ENCODE measurements at places on chromosomes 11 and 22.

DNA sequence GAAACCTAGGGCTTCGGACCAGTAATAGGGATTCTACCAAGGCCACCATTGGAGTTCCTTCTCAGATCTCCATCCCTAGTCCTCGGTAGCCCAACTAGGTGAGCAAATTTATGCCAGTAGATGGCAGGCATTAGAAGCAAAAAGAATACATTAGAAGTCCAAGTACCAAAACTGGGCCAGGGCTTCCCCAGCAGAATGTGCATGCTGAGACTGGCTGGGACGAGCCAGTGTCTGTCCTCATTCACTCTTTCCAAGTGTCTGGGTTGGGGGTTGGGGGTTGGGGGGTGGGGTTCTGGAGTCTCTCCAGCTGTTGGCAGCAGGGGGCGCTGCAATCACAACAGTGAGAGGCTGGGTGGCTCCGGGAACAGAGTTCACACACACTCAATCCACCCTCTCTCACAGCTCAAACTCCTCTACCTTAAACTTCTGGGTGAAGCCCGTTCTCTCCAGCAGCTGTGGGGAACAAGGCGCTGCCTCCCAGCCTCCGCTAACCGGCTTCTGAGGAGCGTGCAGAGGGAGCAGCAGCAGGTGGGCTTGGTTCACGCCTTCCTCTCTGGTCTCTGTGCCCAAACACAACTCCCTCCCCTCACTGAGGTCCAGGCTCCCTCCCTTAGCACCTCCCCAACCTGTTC, 57.5 kb downstream of the BTG4 start:
- no peak for DNase-seq

- no peak for DNase-seq
Observed at GRCh38 chr11:8886322-8886721, 24.7 kb upstream of the AKIP1 start.

GRCh38 chr11:74169738-74170458, 904 bp downstream of the C2CD3 start:
- no peak for DNase-seq

DNA sequence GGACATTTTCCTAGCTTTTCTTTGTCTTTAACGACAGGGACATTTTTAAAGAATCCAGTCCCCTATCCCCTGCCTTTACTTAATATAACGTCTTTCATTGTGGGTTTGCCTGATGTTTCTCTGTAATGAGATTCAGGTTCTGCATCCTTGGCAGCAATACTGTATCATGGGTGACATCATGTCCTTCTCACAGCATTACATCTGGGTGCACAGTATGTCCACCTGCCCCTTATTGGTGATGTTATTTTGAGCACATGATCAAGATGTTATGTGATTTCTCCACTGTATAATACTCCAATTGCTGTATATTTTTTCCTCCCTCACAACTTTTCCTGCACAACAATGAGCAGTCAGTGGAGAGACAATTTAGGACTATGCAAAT, 9.7 kb upstream of the STK33 start:
- no peak for DNase-seq

DNA sequence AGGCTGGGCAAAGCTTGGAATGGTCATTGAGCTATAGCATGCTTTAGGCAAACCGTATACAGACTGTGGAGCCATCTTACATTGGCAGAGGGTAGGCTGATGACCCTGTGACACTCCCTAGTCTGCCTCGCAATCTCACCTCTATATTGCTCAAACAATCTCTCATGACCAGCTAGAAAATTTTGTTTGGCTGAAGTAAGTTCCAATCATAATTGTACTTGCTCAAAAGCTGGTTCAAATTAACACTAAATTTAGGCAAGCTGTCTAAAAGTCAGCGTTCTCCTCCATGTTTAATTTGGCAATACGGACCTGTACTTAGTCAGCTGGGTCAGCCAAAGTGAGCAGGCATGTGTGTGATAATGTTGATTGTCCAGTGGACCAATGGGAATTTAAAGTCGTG, 133.0 kb downstream of the SWAP70 start:
- DNase-seq, result no peak

DNA sequence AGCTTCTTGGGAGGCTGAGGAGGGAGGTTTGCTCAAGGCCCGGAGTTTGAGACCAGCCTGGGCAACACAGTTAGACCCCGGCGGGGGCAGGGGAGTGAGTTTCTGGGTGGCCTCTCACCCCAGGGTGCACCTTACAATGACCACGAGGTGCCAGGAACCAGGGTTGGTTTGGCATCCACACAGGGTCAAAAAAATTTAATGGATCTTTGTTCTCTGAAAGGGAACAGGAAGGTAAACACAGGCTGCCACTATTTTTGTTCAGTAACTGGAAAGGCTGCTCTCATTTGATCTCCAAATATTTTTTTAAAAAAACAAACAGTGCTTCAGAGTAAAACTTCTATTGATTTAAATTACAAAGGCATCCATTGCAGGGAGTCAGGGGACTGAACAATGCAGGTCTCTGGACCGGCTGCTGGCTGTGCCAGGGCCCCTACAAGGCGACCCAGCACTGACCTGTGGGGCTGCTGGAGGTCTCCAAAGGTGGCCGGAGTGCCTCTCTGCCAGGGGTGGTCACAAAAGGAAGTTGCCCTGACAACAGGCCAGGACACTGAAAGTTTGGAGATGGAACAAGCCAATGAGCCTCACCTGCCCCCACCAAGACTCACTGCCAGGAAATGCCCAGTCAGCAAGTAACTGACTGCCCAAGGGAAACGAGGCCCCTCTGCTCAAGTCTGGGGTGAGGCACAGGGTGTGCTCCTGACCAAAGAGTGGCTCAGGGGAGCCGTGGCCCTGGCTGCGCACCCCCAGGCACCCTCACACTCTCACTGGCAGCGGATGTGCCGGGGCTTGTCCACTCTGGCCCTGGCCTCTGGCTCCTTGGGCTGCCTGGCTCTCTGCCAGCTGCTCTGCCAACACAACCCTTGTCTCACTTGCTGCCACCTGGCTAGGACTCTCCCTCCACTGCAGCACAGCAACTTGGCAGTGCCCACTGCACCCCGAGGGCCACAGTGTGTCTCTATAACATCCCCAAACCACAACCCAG, 51.8 kb downstream of the ARFGAP3 start:
- DNase-seq, result no peak

DNA sequence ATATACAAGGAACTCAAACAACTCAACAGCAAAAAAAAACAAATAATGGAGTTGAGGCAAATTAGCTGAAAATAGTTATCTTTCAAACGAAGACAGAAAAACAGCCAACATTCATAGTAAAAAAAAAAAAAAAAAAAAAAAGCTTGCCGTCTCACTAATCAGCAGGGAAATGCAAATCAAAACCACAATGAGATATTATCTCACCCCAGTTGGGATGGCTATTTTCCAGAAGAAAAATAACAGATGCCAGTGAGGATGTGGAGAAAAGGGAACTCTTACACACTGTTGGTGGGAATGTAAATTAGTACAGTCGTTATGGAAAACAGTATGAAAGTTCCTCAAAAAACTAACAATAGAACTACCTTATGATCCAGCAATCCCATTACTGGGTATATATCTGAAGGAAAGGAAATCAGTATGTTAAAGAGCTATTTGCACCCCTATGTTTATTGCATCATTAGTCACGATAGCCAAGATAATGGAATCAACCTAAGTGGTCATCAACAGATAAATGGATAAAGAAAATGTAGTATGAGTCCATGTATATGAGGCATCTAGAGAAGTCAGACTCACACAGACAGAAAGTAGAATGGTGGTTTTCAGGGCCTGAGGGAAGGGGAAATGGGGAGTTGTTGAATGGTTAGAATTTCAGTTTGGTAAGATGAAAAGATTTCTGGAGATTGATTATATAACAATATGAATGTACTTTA, 56.0 kb downstream of the USP35 start:
- peak; percentile 13 for DNase-seq

DNA sequence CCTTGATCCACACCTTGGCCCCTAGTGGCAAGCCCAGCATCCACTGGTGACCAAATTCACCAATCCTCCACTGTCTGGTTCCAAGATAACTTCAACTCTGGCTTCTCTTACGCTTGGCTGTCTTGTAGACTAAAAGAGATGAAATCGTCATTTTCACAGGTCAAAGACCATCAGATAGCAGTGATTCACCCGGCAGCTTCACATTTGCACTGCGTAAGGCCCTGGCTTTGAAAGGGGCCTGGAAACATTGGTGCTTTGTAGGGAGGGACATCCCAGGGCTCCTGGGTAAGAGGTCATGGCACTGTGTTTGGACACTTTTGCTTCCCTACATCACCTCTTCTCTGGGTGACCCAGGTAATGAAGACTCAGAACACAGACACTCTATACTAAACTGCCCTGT, 30.1 kb upstream of the FADD start:
- no peak for DNase-seq

GRCh38 chr11:12853325-12853651, 155.8 kb upstream of the RASSF10 start:
- no peak for DNase-seq

- DNase-seq, result peak; percentile 82
Observed at GRCh38 chr11:102289592-102289991, 27.7 kb upstream of the BIRC3 start.

DNA sequence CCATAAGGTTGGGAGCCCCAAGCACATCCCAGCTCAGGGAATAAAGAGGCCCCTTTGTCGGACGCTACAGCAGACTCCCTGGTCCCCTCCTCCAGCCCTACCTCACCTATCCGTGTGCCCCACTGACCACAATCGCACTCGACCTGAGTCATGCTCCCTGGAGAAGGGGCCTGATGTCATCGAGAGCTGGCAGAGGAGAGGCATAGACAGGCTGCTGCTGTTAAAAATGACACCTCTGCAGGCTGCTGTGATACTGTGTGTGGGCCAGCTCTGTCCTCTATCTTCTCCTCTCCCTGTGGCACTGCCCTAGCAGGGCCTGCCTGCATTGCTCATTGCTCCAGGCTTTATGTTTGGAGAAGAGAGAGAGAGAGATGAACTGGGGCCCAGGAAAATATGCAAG, 123.4 kb upstream of the SYT13 start:
- no peak for DNase-seq

- DNase-seq, result no peak
Observed at GRCh38 chr11:30092518-30092917, 75.7 kb upstream of the KCNA4 start.

- no peak for DNase-seq
Observed at GRCh38 chr22:31836010-31836409, 82.2 kb downstream of the DEPDC5 start.

DNA sequence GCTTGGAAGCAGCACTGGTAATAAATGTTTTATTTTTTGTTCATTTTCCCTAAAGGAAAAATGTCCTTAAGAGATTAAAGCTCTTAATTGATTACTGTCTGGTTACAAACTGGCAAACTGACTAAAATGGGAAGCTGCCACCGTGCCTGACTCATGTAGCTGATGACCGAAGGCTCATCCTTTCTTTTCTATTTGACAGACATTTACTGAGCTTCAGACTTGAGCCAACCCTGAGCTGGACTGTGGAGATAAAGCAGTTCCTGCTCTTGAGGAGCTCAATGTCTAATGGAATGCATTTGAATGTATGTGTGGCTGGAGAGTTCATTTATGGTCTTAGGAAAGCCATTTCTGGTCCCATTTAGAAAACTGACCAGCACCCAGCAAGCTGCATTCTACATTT, 91.3 kb downstream of the RNF169 start:
- peak; percentile 48 for DNase-seq

DNA sequence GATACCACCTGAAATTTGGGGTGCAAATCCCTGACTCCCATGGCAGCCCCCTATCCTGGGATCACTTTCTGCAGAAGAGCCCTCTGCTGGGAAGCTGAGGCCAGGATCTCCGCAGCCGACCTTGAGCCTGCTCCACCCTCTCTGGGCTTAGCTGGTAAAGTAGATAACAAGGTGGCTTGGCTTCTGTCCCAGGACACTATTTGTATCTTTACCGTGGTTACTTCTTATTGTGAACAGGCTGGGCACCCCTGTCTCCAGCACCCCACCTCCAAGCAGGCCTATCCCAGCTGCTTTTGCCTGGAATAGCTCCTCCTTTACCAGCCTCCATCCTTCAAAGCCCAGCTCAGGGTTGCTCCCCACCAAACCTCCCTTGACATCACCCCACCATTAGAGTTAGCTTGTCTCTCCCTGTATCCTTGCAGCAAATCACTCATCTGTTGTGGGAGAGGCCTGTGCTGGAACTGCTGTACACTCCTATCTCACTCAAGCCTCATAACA, 35.2 kb upstream of the P2RY2 start:
- no peak for DNase-seq

DNA sequence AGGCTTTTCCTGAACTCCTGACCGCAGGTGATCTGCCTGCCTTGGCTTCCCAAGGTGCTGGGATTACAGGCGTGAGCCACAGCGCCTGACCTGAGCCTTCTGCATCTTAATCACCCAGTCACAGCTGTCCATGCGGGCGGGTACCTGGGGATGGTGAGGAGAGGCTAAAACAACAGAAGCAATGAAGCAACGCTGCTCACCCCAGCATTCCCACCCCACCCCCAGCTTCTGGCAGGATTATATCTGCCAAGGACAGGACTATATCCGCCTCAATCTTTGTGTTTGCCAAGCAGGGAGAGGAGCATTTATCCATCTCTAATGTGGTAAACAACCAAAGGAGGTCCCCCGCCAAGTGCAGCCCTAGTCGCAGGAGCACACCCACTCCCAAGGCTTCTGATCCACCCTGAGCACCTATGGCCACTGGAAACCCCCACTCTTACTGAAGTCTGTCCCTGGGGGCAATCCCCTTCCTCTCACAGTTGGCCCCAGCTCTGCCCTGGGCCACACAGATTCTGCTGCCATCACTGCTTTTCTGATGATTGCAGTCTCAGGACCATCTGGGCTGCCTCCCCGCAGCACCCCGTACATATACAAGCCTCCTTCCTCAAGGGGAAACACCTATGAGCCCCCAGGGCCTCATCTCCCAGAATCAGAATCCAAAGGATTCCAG, 8.8 kb upstream of the LGALS2 start:
- DNase-seq, result no peak

- DNase-seq, result no peak
Observed at GRCh38 chr11:63805844-63806415, 7.3 kb upstream of the SPINDOC start.

DNA sequence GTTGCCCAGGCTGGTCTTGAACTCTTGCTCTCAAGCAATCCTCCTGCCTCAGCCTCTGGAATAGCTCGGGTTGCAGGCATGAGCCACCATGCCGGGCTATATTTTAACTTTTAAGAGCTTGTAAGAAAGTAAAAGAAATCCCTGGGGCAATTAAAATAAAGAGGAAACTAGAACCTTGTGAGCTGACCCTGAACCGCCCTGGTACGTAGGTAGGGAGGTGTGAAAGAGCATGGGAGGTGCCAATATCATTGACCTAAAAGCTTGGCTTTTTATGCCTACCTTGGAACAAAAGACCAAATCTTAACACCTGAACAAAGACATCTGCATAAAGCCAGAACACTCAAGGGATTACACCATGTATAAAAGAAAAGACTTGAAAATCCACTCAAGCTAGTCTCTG, 595.1 kb downstream of the SOX6 start:
- DNase-seq, result no peak

- no peak for DNase-seq
Observed at GRCh38 chr11:30406978-30407762, 84.3 kb downstream of the ARL14EP start.
